Right lung (tissue), 10 donors: ENCODE measurements at places on chromosomes 6 and 20.

- DNase-seq: no peak
Measured at GRCh38 chr6:145836772-145837171, 22.2 kb upstream of the FBXO30 start.

DNA sequence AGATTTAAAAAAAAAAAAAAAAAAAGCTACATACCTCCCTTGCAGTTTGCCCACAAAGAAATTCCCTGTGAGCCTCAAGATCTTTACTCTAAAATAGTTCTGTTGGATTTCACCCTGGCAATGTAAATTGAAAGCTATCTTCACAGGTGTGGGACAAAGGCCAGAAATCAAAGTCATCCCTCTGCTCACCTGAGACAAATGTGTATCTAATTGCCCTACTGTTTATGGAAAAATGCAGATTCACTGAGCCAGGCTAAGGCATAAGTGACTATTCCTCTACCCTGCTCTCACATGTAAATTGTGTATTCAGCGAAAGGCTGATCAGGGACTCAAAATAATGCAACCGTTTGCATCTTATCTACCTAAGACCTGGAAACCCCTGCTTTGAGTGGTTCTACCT is 98.5 kb upstream of the SHLD1 start:
- DNase-seq: no peak

GRCh38 chr20:24577271-24577909 is 108.0 kb downstream of the SYNDIG1 start:
- no peak for DNase-seq

- no peak for DNase-seq
Measured at GRCh38 chr6:143160439-143161220, 99.9 kb downstream of the AIG1 start.

DNA sequence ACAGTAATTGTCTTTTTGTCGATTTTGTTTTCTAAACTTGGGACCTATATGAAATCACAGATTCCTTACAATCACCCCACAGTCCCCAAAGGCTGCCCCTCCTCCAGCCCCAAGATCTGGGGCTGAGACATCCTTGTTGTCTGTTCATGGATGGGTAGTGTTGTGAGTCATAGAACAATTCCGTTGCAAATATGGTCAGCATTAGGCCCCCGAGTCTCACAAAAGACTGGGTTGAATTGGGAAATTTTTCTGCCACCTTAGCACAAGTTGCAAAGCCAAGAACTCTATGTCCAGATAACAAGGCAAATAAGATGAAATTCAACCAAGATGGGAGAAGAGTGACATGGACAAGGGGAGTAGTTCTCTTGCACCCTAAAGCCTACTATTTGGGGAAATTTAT is 10.5 kb upstream of the TAB2 start:
- DNase-seq: no peak

GRCh38 chr20:49658508-49658907 is 55.2 kb downstream of the B4GALT5 start:
- no peak for DNase-seq

- no peak for DNase-seq
Measured at GRCh38 chr6:20058912-20059311, 153.4 kb downstream of the MBOAT1 start.

- no peak for DNase-seq
Measured at GRCh38 chr6:19325335-19325789, 511.8 kb upstream of the ID4 start.
